ENCODE measurements at places on chromosomes 1 and 21.

DNA sequence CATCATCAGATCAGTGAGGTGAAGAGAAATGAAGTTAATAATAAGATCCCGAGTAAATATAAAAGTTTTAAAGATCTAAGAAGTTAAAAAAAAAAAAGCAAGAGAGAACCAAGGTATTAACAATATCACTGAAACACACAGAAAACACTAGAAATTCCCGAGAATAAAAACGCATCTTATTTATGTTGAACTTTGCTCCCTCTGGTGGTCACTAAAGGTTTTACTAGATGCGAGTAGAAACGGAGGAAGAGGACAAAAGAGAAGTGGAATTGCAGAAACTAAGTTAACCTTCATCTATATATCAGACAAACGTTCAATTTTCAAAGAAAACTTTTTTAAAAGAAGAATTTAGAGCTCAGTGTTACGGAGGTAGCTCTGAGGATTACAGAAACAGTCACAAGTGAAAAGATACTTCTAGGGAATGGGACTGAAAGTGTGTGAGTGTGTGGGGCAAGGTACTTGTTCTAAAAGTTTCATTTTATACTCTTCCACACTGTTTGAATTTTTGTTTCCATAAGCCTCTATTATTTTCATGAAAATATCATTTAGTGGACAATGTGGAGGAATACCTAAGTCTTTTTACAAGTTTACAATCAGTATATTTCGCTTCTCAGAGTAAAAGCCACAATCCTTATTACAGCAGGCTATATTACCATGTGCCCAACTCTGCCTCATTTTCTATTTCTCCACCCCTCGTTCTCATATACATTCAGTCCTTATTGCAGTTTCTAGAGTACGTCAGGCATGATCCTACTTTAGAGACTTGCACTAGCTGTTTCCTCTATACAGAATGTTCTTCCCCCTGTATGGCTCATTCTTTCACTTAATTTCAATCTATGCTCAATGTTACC is 19.7 kb downstream of the ACBD6 start:
- peak; percentile 11 for DNase-seq

DNA sequence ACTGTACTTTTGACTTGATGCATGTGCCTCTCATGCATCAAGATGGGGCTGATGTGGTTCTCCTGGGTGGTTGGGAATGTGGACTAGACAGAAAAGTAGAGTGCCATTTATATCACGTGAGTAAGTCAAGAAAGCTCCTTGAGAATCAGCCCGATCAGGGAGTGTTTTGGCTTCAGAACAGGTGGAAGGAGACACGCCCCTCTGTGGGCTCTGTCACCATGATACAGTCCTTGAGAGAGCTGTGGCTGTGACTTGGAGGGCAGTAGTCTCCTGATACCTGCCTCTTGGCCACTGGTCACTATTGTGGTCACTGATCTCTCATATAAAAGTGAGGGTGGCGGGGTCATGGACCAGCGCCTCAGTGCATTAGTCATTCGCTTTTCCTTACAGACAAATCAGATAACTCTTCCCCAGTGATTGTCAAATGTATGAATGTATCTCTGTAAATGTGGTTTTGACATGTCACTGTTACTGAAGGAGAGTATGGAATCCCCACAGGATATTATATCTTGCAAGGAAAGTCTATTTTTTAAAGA is 8.9 kb upstream of the C4BPB start:
- no peak for DNase-seq

DNA sequence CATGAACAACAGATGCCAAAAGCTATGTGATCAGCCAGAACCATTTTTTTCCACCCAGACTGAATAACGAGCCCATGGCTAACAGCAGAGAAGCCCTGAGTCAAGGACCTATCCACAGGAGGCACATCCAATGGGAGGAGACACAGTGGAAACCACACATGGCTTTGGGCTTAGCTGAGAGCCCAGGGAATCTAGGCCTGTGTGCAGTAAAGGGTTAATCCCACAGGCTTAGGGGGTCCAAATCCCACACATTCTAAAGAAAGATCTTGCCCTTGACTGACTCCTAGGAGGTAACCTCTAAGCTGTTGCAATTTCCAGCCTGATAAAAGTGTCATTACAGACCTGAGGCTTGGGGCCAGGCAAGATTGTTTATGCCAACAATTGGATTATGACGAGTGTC is 194.5 kb downstream of the DSCAM start:
- no peak for DNase-seq

DNA sequence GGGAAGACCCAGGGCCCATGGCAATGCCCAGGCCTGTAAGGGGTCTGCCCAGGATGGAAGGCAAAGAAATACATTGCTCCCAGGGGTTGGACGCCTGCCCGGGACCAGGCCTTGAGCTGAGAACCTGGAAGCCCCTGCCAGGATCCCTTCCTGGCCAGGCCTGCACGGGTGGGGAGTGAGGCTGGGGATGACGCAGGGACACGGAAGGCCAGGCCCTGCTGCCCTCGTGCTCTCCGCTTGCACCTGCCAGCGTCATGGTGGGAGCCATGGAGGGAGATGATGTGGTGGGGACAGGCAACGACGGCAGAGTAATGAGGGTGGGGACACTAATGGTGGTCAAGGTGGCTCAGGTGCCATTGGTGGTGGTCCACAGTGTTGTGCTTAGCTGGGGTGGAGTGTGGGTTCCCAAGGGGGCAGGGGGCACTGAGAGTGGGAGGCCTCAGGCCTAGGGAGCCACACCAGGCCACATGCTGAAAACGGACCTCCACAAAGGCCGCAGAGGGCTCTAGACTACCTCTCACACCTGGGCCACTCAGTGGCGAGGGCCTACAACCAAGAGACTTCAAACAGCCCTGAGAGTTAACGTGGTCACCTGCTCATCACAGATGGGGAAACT is 4.3 kb downstream of the HES3 start:
- no peak for DNase-seq

DNA sequence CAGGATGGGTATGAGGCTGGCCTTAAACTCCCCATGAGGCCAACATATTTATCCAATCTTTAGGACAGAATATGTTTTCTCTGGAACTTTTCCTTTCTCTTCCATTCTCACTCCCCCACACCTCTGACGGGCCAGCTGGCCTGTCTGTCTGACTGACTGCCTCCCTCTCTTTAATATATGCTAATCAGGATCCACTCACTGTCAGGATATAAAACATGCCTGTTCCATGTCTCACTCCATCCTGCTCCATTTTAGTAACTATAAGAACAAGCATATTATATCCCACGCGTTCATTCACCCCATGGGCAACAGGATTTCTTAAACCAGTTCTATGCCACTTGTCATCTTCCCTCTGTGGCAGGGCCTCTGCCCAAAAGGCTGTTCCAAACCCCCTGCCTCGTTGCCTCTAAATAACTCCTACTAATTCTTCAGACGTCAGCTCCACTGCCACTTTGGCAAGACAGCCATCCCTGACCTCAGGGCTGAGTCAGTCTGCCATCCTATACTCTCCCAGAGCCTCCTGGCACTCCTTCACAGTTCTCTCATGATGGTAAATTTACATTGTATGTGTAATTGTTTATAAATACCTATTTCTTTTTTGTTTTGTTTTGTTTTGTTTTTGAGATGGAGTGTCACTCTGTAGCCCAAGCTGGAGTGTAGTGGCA is 84.3 kb upstream of the SPATA6 start:
- DNase-seq: no peak

DNA sequence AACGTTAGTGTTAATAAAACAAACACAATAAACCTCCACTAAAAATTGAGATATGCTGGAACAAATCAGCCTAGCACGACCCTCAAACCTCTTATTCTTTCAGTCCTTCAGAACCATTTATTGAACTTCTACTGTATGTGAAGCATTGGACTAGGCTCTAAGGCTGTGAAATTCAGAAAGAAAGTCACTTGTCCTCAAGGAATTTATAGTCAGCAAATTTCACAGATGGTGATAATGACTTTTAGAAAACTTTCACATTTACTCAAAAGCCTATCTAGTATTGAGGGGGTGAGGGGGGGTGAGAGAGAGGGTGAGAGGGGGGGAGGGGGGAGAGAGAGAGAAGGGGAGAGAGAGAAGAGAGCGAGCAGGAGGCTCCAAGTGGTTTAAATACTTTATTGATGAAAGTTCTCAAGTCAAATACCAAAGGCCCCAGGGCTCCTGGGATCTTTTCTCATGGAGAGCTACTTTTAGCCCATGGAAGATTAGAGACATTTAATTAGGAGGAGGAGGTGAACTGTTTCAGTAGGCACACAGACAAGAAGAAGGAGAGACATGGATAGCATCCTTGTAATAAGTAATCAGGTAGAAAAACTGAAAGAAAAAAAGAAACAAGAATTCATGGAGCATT is 66.3 kb upstream of the SSX2IP start:
- no peak for DNase-seq

GRCh38 chr1:172292840-172293239 is 127.6 kb upstream of the C1orf105 start:
- DNase-seq: no peak

GRCh38 chr1:21781815-21782348 is 1.1 kb downstream of the USP48 start:
- DNase-seq: no peak

- DNase-seq: no peak
These were observed 35.7 kb downstream of the TTC39A start for GRCh38 chr1:51294566-51295184.

DNA sequence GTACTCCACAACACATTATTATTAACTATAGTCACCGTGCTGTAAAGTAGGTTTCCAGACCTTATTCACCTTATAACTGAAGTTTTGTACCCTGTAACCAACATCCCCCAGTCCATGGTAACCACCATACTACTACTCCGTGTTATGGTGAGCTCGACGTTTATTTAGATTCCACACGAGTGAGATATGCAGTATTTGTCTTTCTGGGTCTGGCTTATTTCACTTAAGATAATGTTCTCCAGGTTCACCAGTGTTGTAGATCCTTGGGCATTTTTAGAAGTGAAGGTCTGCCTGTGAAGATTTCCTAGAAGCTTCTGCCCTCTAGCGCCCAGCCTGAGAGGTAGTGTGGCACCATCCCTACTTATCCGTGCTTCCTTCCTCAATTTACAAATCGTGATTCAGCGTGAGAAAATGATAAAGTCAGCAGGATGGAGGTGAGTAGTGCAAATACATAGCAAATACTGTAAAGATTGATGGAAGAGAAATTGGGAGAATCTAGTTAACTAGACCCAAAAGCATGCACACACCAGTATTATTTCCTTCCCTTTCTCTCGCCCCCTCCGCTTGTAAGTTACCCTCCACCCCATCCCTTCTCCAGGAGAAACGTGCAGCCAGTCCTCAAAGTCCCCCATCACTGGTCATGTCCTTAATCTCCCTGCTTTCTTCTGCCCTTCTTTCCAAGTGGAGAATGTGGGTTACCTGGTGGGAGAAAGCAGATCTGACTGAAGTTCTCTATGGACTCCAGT is 36.0 kb upstream of the DISC1 start:
- peak; percentile 24 for DNase-seq

DNA sequence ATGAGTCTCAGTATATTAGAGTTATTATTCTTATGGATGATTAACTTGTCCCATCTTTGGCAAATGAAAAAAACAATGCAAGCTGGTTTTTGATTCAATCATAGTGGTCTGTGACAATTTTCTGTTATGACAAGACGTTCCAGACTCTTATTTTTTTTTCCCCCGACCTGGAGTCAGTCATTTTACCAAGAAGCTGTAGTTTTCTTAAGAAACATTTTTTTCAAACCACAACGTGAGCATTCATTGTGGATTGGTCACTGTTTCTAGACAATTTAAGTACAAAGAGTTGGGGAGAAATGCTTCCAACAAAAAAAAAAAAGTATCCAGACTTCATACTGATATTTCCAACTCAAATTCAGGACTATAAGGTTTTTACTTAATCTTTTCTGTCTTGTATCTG is 8.0 kb upstream of the ANGPTL3 start:
- no peak for DNase-seq

- no peak for DNase-seq
These were observed 2.3 kb upstream of the ITGA10 start for GRCh38 chr1:145912128-145912641.

GRCh38 chr1:215407575-215407974 is 159.5 kb upstream of the KCTD3 start:
- DNase-seq: no peak

DNA sequence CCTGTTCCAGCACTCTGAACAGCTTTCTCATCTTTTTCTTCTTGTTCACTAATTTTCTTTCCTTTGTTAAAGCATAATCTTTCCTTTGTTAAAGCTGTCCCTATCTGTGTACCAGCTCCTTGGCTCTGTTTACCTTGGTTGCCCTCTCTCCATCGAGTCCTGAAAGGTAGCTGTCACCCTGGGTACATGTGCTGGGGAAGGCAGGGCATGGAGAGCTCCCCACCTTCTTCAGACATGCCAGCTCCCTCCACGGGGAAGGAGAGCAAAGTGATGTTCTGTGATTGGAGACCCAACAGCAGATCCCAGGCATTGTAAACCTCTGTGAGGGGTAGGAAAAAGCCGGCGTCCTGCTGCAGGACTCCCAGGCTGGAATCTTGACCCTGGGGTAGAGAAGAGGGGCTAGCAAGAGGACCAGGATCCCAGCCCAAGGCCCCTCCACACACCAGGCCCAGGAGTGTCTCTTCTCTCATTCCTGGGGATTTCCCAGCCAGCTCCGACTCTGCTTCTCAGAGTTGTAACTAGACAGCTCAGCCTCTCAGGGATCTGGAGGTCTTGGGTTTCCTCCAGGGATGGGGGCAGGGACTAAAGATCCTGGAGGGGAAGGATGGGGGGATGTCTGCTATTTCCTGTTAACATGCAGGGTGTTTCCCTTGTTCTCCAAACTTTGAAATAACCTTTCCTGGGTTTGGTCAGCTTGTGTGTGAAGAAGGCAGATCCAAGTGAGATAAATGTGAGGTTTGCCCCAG is 34.4 kb downstream of the TMCC2 start:
- DNase-seq: no peak

DNA sequence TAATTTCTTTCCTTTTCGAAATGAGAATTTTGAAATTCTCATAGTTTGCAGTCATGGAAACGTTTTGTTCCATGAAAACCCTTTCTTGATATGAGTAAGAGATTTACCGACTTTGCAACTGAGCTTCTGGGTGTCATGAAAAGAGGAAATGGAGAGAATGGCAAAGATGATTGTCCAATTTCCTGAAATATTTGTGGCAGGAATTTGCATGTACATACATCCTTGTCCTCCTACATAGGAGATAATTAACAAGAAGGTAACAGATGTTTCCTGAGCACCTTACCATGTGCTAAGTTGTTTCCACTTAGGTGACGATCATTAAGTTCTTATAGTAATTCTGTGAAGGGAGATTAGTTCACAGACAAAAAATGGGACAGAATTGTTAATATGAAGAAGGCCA is 170.7 kb downstream of the NEGR1 start:
- no peak for DNase-seq

DNA sequence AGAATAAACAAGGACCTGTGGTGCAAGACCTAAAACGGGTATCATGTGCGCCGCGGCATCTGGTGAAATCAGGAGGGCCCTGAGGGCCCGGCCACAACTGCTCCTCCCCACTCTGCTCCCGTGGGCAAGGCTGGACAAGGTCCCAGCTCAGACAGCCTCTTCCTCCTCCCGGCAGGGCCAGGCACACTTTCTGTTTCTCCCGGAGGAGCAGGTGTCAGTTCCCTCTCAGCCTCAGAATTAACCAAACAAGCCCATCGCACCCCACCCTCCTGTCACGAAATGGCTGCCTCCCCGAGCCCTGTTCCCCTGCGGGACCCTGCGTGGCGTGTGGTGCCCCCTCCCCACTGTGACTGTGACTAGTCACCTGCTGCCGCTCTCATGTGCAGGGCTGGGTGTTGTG is 15.2 kb downstream of the PTTG1IP start:
- DNase-seq: no peak

- no peak for DNase-seq
These were observed 44.8 kb upstream of the POU2F1 start for GRCh38 chr1:167175901-167176300.

- DNase-seq: no peak
These were observed 13.1 kb upstream of the SLC1A7 start for GRCh38 chr1:53155534-53155933.

- DNase-seq: no peak
These were observed 41.6 kb upstream of the GUCA2A start for GRCh38 chr1:42206164-42206563.

All from central memory CD4-positive, alpha-beta T cell (primary cell).